ENCODE measurements at places on chromosomes 13 and 19.

GRCh38 chr13:50025436-50025835, 10.2 kb downstream of the KCNRG start:
- no peak for DNase-seq

- no peak for DNase-seq
Observed at GRCh38 chr13:112792511-112792910, 102.7 kb downstream of the ATP11A start.

- DNase-seq, result no peak
Observed at GRCh38 chr13:40344270-40345148, 321.9 kb downstream of the FOXO1 start.

DNA sequence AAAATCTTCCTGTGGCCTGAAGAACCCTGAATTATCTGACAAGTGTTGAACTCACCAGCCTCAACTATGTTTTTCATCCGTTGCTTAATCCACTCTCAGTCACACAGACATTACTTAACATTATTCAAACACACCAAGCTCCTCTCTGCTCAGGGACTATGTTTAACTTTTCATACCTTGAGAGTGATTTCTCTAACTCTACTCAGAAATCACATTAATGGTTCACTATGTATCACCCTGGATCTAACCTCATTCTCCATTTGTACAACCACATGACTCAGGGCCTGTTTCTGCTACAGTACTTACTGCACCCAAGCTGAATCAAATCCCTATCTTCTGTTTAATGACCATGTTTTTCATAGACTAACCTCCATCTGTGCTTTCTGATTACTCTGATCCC, 553.7 kb upstream of the PRR20A start:
- DNase-seq, result no peak

DNA sequence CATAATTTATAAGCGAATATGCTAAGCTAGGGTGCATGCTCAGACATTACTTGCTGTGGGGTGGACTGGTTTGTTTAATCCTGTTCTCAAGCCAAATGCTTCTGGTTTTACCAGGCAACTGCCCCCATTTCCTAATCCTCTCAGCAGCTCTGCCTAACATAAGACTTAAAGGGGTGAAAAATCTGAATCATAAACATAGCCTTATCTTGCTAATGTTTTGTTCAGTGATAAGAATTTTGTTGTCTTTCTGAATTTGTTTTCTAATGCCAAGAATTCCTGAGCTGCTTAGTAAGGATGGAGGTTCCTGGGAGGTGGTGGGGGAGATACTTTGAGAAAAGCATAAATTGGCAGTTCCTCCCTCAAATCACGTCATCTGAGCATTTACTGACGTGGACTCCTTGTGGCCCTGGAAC, 42.7 kb downstream of the ING1 start:
- DNase-seq, result no peak

DNA sequence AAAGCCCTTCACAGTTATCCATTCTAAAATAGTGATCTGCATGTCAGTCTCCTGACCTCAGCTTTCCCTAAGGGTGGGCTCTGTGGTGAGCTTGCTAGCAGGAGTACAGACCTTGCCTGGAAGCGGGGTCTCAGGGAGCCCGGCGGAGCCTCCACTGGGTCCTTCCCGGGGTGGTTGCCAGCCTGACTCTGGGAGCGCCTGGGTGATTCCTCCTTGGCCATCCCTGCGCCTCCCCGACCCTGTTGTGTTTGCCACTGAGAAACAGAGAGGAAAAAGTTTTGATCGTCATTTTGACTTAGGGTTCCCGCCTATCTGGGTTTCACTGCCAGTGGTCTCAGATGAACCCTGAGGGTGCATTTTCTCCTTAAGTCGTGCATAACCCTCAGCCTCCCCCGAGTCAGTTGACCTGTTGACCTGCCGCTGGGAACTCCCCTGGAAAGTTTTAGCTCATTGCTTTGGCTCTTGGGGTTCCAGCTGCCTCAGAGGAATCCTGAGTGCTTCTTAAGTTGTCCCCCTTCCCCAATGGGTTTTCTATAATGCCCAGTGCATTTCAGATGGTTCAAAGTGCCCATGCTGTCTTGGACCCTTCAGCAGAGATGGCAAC, 117.8 kb downstream of the RAB20 start:
- no peak for DNase-seq

- no peak for DNase-seq
Observed at GRCh38 chr13:111116856-111117255, 1.7 kb downstream of the ARHGEF7 start.

DNA sequence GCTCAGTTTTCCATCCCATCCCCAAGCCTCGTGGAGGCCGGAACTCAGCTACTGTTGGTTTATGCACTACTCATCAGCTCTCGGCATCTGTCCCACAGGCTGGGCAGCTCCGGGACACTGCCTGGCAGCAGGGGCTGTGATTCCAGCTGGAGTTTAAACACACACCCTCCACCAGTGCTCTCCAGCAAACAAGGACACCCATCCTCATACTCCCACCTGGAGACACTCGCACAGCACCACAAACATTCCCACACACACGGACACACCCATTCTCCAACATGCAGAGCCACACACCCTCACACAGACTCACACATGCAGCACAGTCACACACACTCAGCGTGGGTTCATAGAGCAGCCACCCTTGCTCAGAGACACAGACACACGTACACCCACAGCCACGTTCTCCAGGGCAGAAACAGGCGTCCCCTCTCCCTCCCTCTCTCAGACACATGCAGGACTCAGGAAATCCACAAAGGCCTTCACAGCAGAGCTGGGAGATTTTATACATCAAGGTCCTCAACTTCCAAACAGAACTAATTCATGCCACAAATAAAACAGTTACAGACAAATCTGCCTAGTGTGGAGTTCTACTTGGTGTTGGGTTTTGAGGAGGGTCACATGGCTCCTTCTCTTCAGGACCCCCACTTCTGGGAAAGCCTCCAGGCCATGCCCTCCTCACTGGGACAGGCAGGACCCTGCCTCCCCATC, 785.4 kb downstream of the UQCRFS1 start:
- no peak for DNase-seq

GRCh38 chr19:9309974-9310446, 372 bp upstream of the ZNF699 start:
- DNase-seq, result no peak

DNA sequence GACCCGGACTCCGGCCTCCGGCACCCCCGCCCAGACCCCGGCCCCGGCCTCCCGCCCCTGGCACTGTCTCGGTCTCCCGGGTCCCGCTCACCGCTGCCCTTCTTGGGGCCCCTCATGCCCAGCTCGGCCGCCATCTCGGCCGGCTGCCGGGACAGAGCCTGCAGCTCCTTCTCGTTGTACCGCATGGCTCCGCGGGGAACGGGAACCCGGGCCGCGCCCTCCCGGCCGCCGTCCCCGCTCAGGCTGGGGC, 140 bp downstream of the PLEKHJ1 start:
- no peak for DNase-seq

DNA sequence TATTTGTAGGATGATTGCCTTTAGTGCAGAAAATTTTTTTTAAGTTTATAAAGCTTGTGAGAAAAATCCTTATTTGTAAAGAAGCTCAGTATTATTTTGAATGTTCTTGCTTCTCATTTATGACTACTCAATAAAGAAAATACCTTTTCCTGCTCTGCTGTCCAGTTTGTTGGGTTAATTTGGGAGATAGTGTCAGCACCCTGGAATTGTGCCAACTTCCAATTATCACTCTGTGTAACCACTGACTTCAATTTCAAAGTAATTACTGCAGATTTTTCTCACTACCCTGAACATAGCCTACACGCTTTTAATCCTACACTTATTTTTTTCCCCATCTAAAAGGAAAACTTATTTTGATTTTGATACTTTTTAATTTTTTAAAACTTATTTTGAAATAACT, 93.1 kb downstream of the GGACT start:
- no peak for DNase-seq

DNA sequence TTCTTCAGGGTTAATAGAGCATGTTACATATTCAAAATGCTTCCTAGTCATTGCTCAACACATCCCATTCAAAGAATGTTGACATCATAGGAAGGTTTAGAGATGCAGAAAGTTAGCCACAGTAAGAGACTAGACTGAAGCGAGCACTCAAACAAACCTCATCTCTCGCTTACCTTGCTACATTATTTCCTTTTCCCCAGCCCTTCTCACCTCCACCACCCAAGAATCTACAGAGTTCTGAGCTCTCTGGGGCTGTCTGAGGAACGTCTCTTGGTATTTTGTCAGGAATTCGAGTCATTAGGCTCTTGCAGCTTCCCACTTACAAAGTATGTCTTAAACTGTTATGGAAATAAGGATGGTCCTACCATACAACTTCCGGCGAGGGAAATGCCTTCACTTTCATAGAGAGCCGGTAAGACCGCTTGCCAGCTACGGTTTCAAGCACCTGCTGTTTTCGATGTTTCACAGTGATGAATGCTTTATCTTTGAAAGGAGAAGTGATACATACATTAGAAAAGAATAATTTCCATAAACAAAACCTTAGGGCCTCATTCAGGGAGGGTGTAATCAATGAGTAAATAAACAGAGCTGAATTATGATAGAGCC, 65.1 kb downstream of the FLT1 start:
- no peak for DNase-seq
